Tibial nerve (tissue), 4 donors: ENCODE measurements at places on chromosomes 1 and 21.

- no peak for DNase-seq
Measured at GRCh38 chr1:242856289-242856688, 331.8 kb upstream of the PLD5 start.

- no peak for DNase-seq
Measured at GRCh38 chr1:107531065-107531908, 390.4 kb downstream of the NTNG1 start.

DNA sequence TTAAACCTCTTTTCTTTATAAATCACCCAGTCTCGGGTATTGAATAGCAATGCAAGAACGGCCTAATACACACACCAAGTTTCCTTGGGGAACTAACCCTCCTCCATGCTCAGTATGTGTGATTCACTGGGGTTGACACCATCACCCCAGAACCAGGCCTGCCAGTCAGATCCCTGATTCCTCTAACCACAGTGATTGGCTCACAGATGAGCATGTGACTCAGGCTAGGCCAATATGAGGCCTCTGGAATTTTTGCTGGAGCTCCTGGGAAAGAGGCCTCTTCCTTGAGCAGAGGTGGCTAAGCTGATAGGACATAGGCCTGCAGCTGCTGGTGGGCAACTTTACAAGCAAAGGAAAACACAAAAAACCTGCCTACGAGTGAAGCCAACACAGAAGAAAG lies 74.7 kb upstream of the ZBTB40 start:
- no peak for DNase-seq

- no peak for DNase-seq
Measured at GRCh38 chr1:84401156-84401555, 2.9 kb downstream of the DNASE2B start.

GRCh38 chr21:44947111-44947929 lies 7.5 kb downstream of the SLX9 start:
- no peak for DNase-seq

GRCh38 chr1:191969290-191969689 lies 189.0 kb upstream of the RGS18 start:
- DNase-seq = no peak

GRCh38 chr1:184970691-184971161 lies 3.6 kb downstream of the NIBAN1 start:
- no peak for DNase-seq

DNA sequence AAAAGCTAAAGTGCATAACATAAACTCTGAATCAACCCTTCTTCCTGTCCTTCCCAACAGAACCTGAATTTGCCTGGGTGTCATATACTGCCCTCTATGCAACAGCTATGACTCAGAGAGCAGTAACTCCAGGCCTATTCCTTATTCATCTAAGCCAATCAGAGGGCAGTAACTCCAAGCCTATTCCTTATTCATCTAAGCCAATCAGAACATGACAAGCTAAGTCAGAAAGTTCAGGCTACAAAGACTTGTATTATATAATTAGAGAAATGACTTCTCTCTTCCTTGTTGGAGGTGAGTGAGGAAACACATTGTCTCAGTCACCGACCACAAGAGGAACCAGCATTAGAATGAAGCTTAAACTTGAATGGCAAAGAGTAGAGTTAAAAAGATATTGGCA lies 26.2 kb upstream of the TADA1 start:
- no peak for DNase-seq

GRCh38 chr1:4546911-4547310 lies 107.5 kb upstream of the AJAP1 start:
- no peak for DNase-seq

- no peak for DNase-seq
Measured at GRCh38 chr1:234760303-234760723, 150.3 kb upstream of the IRF2BP2 start.

GRCh38 chr1:33161061-33161681 lies 20.7 kb downstream of the TRIM62 start:
- DNase-seq = peak; percentile 27

- no peak for DNase-seq
Measured at GRCh38 chr1:39310015-39310414, 105.5 kb downstream of the MACF1 start.

- DNase-seq = no peak
Measured at GRCh38 chr1:66633159-66633558, 99.2 kb downstream of the SGIP1 start.

- no peak for DNase-seq
Measured at GRCh38 chr1:10068605-10069294, 36.0 kb downstream of the UBE4B start.
